ENCODE measurements at places on chromosomes 5 and 9.

GRCh38 chr9:121746866-121747265 is 95.4 kb downstream of the DAB2IP start:
- no peak for DNase-seq

DNA sequence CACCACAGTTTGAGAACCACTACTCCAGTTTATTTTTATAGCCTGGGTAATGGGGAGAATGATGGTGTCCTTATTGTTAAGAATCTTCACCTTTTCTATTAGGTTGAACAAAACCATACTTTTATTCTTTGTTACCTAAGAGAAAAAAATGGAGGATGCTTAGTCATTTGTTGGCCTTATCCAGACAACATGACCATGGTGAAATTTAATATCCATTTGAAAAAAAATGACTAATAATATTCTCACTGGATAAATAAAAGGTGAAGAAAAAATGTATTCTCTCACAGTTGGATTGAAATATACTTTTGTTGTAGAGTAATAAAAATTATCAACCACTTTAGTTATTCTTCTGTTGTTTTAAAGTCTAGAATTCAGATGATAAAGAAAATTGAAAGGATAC is 5.8 kb upstream of the CCNH start:
- DNase-seq, result no peak

DNA sequence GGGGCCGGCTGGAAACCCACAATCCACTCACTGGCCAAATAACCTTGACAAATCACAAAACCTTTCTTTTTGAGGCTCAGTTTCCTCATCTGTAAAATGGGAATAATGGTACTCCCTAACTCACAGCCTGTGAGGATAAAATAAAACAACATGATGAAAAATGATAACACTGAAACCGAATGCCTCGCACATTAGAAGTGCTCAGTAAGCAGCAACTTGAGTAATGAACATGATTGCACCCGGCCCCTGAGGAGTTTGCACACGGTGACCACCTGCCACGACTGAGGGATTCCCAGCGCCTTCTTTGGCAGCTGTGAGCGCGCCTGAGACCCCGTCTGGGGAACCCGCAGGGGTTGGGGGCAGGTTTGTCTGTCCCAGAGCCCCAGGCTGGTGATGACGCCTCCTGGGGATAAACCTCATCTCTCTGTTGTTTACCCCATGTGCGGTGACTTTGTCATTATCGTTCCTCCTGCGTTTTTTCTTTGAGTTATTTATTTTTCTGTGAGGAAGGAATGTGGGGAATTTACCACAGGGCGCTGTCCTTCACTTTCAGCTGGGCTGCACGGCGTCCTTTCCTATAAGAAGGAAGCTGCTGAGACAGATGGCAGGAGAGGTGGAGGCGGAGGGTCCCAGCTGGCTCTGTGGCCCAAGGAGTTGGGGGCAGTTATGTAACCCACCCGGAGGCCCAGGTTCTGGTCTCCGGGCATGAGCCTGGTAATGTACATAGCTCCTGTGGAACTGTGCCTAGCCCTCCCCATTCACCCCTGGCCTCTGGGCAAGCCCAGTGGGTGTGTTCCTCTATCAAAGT is 3.0 kb upstream of the SYNPO start:
- no peak for DNase-seq

GRCh38 chr5:135584918-135585317 is 6.1 kb upstream of the CXCL14 start:
- DNase-seq, result no peak

DNA sequence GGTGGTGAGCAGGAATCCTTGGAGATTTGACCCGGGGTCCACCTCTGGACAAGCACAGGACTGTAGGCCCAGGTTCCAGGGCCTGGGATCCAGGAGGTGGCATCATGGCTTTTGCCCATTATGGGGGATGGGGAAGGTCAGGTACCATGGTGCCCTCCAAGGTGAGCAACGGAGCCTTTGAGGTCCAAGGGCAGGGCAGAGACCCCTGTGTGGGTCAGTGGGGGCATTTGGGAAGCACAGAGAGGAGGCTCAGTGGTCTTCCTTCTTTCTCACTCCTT is 117.7 kb downstream of the RXRA start:
- DNase-seq, result no peak

DNA sequence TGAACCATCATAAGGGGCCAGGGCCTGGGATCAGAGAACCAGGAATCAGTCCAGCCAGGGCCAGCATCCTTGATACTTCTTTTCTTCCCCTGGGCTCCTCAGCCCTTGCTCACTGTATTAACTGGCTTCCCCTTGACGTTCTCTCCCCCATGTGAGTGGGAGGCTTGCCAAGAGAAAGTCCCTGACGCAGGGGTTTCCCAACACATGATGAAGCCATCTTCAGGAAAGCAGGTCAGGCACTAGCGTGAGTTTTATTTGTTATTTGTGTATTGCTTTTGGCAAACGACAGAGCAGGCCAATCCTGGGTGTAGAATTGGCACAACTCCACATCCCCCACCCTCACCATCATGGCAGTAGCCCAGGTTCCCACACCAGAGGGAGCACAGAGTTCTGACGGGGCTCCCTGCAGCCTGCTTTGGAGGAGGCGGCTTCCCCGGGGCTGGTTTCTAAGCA is 165.5 kb upstream of the NFIL3 start:
- DNase-seq, result no peak

GRCh38 chr5:78009937-78010527 is 233.9 kb upstream of the TBCA start:
- DNase-seq, result no peak

- DNase-seq, result no peak
Measured at GRCh38 chr9:133122935-133123611, 2.0 kb upstream of the RALGDS start.

- no peak for DNase-seq
Measured at GRCh38 chr9:130640681-130641080, 23.7 kb upstream of the PRDM12 start.

- no peak for DNase-seq
Measured at GRCh38 chr5:105632043-105632442, 2038.7 kb downstream of the EFNA5 start.

- no peak for DNase-seq
Measured at GRCh38 chr9:126331964-126332748, 5.5 kb downstream of the MVB12B start.

DNA sequence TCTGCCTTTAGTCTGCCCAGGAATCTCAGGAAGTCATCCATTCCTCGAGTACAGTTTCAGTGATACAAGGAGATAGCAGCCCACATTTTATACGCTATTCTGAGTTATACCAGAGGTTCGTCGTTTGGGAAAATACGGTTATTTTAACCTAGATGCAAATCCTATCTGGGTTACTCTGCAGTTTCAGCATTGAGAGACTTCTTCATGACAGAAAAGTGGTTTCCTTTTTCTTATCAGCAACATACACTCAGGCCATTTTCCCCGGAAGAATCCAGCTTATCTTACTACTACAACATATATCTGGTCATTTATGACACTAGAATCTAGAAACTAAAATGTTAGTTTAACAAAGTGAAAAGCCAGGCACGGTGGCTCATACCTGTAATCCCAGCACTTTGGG is 83.4 kb upstream of the IQGAP2 start:
- DNase-seq, result no peak

GRCh38 chr5:178113141-178113787 is at the start of gene N4BP3:
TSS of gene N4BP3 (plus strand) at chr5:178113532. CDS start at chr5:178119584, 6,052 bp downstream.
- peak; percentile 65 for DNase-seq

GRCh38 chr5:79075646-79076426 is 6.3 kb downstream of the BHMT2 start:
- DNase-seq, result no peak

DNA sequence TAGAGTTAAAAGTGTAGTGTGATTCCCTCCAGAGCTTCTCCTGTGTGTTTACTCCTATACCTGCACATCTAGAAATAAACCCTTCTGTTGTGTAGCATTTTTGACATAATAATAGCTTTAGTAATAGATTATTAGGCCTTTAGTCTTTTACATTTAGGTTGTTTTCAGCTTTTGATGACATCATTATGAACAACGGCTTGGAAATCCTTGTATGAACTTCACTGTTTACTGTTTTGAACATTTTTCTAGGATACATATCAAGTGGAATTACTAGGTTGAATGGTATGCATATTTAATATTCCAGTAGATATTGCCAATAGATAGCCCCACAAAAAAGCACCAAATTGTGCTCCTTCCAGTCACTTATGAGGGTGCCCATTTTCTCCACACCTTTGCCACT is 174.0 kb downstream of the ARHGAP26 start:
- DNase-seq, result no peak

DNA sequence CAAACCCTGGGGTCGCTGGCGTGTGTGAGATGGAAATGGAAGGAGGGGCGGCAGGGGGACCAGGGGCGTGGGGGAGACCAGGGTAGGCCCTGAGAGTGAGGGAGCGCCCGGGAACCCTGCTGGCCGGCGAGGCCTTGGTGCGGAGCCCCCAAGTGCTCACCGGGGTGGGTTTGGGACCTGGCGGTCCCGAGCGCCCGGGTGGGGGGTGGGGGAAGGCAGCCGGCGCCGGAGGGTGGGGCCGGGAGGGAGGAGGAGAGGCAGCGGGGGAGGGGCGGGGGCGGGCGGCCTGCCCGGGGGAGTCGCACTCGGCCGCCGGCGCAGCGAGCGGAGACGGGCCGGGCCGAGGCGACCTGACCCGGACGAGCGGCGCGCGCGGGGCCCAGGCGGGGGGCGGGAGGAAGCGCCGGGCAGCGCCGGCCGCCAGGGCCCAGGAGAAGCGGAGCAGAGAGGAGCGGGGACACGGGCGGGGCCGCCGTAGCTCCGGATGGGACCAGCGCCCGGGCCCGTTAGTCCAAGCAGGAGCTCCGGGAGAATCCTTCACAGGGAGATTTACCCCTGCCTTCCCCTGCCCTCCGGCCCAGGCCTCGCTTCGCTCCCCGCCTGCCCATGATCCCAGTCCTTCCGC is at the start of gene NPR2:
TSS of gene NPR2 (plus strand) at position 295 of the 625 bp plus-strand sequence. CDS start 818 bp downstream, outside the sequence.
- no peak for DNase-seq

- no peak for DNase-seq
Measured at GRCh38 chr9:5557606-5558587, 47.6 kb downstream of the PDCD1LG2 start.

DNA sequence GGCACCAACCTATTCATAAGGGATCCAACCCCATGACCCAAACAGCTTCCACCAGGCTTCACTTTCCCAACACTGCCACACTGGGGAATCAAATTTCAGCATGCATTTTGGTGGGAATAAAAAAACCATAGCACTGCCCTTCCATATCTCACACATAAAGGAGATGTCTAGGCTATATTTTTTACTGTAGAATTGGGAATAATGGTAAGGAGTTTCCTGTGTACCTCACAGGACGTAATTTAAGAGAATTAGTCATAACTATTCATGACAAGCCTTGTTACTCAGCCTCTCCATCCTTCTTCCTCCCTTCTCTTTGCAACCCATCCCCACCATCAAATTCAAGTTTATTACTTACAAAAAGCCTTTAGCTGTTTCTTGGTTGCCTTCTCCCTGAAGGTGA is 352.1 kb downstream of the MLLT3 start:
- DNase-seq, result no peak

- no peak for DNase-seq
Measured at GRCh38 chr9:84711936-84712335, 42.4 kb downstream of the NTRK2 start.

DNA sequence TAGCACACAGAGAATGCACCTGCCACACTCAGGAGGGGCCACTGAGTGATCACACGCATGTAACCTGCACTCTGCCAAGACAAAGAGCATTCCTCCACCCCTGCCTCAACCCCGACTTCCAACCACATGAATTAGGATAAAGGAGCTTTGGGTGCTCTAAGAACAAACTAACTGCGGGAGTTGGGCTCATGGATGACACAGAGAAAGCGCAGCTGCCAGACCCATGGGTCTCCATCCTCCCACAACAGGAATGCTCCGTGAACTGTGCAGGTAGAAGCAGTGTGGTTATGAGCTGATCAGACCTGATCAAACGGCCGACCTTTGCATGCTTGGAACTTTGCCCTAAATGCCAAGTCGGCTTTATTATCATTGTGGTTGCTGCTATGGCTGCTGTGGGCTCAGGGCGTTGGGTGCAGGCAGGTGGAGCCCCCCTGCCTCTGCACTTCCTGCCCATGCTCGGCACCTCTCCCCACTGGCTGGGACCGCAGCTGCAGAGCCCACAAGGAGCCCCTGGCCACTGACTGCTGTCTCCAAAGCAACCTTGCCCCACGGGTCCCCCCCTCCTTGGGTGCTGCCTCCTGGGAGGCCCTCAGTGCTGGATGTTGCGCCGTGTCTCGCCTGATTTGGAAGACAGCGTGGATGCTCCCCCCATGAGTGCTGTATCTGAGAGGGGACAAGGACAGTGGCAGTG is 2.6 kb upstream of the SLC6A3 start:
- no peak for DNase-seq

DNA sequence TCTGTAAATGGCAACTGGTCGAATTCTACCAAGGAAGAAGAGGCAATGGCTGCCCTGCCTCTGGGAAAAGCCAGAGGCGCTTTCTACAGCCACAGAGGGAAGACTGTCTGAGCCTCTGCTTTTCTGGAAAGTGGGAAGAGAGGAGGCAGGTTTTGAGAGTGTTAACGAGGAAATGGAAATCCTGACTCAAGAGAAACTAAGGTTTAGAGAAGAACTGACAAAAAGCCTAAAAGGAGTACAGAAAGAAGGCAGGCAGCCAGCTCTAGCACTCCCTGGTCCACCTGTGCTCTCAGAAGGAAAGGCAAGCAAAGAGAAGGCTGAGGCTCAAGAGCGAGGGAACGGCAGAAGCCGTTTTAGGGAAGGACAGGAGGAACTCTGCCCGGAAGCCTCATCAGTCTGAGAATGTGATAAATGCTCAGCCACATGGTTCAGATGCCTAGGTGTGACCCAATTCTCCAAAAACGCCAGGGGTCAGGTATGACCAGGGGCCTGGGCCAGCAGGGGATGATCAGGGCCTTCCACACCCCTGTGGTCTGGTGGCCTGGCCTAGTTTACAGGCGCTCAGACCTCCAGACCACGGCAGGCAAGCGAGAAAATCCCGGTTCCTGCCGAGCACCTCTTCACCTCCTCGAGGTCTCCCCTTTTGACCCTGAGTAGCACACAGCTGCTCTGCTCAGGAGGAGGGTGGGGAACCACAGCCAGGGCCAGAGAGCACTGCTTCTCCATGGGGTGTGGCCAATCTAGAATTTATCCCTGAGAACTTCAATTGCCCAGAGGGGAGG is 79.9 kb upstream of the FBXW11 start:
- DNase-seq, result no peak

DNA sequence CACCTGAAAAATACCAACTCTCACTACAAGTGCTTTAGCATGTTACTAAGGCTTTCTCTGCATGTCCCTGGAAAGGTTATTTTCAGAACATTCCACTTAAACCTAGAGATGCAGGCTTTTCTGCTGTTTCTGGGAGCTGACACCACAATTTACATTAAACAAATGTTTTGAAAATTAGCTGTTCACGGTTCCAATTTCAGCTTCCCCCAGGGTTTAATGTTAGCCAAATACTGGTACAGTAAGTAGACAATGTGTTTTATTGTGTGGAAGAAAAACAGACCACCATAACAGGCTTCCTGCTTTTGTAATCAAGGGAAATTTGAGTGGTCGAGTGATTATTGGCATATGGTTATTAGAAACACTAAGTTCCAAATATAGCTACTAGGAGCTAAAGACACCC is 32.0 kb downstream of the MACROH2A1 start:
- DNase-seq, result no peak

GRCh38 chr5:58239045-58239444 is 220.8 kb downstream of the PLK2 start:
- no peak for DNase-seq

GRCh38 chr9:130227833-130228232 is 37.7 kb upstream of the HMCN2 start:
- DNase-seq, result no peak

All from activated CD8-positive, alpha-beta memory T cell treated with anti-CD3 and anti-CD28 coated beads for 4 hours (primary cell).